ENCODE measurements at places on chromosomes 2 and 18.

GRCh38 chr2:145288650-145289496 is 769.0 kb upstream of the ZEB2 start:
- DNase-seq = no peak

GRCh38 chr18:43563780-43564179 is 286.5 kb upstream of the SYT4 start:
- DNase-seq = no peak

DNA sequence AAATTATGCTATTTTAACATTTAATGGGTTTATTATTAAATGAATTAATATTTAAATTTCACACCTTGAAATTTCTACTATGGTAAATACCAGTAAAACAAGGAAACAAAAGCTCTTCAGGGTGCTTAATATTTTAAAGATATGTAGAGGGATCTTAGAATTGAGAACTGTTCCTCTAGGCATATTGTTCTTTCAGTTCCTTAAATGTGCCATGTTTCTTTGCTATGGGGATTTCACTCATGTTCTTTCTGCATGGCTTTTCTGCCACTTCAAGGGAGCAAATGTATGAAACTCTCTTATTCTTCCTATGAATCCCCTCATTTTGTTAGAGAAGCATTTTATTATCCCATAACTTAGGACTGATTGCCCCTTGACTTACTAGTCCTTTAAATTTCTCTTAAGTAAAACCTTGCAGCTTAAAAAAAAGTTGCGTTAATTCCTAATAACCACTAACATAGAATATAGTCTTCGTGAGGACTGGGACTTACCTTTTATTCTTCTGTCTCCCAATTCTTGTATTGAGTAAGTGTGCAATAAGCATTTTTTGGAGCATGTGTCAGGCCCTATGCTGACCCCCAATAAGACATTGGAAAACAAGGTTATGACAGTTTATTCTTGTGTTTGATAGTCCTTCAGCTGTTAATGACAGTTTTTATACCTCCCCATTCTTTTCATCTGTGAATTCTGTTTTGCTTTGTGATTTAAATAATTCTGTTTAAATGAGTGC is 95.7 kb downstream of the BIRC6 start:
- DNase-seq = no peak

DNA sequence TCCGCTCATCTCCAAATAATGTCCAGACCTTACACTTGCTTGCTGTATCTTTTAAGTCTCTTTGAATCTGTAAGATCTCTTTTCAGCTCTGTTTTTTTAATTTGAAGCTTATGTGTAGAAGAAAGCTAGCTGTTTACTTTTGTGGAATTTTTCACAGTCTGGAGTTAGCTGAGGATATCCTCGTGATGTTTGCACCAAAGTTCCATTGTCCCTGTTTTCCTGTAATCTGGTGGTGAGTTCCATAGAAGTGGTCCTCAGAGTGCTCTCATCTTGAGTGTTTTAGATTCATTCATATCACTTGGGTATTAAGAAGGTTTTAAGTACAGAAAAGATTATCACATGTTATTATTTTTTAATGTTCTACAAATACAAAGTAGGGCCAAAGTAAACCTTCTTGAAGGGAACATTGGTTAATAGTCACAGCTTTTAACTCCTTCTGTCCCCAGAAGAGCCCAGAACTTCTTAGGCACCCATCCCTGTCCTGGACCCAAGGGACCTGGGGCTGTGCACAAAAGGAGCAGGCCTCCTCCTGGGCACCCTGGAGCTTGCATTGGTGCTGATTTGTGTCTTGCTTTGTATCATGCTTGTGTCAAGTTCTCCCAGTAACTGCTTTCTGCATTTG is 15.0 kb downstream of the MLPH start:
- DNase-seq = no peak

DNA sequence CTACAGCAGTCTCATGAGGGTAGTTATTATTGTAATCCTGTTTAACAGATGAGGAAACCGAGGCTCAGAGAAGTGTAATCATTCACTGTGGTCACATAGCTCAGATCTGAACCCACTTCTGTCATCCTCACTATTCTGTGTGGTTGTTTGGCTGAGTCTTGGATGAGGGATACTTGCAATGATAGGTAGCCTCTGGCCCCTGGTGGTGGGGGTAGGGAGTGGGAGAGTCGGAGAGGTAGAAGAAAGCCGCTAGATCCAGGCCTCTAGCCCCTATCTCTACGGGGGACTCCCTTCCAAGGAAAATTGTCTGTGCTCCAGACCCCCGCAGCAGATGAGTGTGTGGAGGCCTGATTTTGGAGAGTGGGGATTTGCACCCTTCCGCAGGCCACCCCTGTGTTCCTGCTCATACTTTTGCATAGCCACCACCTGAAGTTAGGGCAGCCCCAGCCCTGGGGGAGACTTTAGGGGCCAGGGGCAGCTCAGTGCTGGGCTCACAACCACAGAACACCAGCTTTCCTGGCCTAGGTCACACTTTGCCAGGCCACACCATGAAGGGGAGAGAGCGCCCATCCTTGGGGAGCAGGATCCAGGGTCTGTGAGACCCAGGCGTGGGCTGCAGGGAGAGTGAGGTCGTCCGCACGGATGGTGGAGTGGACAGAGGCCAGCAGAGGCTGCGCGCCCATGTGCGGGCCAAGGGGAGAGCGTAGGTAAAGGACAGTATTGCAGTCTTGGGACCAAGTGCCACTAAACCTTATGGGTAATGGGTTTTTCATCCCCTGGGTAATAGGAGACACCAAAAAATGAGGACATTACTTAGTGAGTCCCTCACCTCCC is 148.2 kb downstream of the GLI2 start:
- DNase-seq = no peak

DNA sequence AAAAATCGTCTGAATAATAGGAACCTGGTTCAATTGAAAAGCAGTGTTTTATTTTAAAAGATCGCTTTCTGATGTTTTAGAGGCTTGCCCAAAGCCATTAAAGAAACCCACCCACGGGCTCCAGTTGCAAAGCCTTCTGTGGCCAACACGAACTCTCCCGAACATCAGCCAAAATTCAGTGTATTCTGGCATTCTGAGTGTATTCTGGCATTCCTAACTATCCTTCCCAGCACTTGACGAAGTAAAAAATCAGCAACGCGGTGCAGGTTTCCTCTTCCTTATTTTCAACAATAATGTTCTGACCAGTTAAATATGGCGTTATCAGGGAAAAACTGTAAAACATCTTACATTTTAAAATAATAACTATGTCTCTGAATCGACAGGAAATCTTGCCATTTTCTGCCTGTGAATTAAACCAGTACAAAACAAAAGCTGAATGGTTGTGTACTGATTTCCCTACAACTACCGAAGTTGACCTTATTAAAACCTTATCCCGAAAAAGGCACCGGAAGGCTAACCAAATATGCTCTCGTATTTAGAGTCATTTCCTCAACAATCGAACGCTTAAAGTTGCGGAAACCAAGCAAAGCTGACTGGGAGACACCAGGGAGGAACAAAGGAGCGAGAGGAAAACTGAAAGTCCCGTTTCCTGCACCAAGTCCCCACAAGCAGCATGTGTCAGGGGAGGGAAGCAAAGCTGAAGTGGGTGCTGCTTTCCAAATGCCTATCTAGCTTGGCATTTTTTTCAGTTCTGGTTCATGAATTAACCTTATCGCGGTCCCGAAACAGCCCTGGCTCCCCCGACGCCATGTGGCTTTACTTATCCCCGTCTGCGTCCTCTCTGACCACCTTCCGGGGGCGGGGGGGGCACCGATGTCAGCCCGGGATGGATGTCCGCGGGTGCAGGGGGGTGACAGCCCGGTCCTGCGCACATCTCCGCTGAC is 44.3 kb downstream of the ZNF516 start:
- DNase-seq = no peak

GRCh38 chr2:84301717-84302116 is 157.4 kb downstream of the SUCLG1 start:
- no peak for DNase-seq

DNA sequence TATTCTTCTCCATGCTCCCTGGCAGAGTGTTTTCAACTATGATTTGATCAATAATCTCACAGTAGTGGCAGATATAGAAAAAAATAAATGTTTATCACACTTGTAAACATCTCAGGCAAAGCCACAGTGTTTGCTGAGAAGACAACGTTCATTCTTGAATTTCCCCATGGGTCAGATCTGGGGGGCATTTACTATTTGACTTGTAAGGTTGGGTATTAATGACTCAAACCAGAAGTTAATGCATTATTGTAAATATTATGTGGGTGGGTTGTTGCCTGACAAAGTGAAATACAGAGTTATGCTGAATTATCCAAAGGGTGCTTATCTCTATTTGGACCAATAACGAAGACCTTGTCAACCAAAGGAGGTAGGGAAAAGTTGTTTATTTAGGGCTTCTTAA is 149.7 kb upstream of the BOD1L2 start:
- no peak for DNase-seq

DNA sequence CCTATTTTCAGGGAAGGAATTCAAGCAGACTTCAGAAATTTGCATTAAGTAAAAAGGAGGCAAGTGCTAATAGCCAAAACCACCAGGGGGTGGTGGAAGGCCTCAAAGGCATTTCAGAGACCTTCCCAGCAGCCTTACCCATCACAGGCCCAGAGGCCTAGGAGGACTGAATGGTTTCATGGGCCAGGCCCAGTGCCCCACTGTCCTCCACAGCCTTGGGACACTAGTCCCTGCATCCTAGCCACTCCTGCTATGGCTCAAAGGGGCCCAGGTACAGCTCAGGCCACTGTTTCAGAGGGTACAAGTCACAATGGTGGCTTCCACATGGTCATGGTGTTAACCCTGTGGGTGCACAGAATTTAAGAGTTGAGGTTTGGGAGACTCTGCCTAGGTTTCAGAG is 58.6 kb upstream of the CHAC2 start:
- DNase-seq = no peak

GRCh38 chr2:96924775-96925747 is 55.2 kb upstream of the SEMA4C start:
- peak; percentile 28 for DNase-seq

DNA sequence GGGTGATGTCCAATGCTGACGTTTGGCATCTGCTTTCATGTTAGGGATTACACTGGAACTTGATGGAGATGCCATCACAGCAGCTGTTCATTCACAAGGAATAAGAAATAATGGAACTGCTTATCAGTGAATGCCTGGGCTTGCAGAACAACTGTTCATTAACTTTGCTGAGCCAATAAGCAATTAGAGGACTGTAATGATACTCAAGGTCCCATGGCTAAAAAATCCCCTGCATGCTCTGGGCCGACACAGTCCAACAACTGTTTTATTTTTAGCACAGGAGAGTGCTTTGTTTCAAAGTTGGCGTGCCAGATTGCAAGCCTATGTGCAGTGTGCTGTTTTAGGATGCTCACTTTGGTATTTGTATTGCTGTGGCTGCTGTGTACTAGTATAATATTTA is 408.0 kb upstream of the RGPD4 start:
- DNase-seq = no peak

- DNase-seq = no peak
Observed at GRCh38 chr18:26656944-26657536, 108.7 kb upstream of the KCTD1 start.

DNA sequence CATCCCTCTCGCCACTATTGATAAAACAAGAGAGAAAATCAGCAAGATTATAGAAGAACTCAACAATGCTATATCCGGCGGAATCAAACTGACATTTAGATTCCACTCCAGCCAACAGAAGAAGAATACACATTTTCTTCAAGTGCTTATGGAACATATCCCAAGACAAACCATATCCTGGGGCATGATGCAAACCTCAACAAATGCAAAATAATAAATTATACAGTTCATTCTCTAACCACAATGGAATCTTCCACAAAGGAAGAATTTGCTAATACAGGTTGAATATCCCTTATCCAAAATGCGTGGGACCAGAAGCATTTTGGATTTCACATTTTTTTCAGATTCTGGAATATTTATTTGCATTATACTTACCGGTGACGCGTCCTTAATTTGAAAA is 51.4 kb upstream of the YPEL5 start:
- DNase-seq = no peak

- no peak for DNase-seq
Observed at GRCh38 chr2:143649226-143649740, 520.1 kb downstream of the ARHGAP15 start.

- no peak for DNase-seq
Observed at GRCh38 chr2:159758239-159758638, 39.8 kb downstream of the CD302 start.

DNA sequence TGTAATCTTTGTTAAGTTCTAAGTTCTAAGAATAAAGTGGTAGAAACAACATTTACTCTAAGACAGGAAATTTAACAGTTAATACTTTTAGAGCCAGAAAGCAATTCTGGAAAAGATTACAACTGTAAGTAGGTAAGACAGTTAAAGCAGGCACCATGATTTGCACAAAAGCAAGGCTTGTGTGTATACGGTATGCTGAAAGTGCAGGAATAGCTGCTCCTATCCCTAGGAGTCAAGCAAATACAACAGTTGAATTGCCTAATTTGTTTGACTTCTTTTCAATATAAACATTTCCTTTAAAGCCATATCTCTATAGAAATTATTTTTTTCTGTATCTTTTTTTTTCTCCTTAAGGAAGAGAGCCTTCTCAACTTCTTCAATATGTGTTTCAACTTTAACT is 116.4 kb downstream of the KCNJ3 start:
- DNase-seq = no peak

- no peak for DNase-seq
Observed at GRCh38 chr2:214322662-214323061, 88.2 kb upstream of the VWC2L start.

GRCh38 chr2:29780906-29781305 is 140.5 kb downstream of the ALK start:
- no peak for DNase-seq
